Mesenteric fat pad (tissue), 1 donor: ENCODE measurements at places on chromosomes 5 and 9. TPM values are rescaled to one million over a fixed set of nuclear protein-coding genes. Genes with fewer than 3 reads are reported as not detected.

The FBP1 gene
- total RNA-seq = 14.5 TPM

The IFNB1 gene
- not detected for total RNA-seq

The FOXD1 gene
- total RNA-seq = 0.32 TPM

The ECSCR gene
- total RNA-seq = 26.7 TPM

The LRRC26 gene
- not detected for total RNA-seq

The ACOT12 gene
- total RNA-seq = not detected

The C5orf46 gene
- not detected for total RNA-seq

The MYO10 gene
- 21.2 TPM for total RNA-seq

The SPACA9 gene
- 3.9 TPM for total RNA-seq

The TUSC1 gene
- total RNA-seq = 15.7 TPM

The INSL4 gene
- not detected for total RNA-seq

The CDKN2AIPNL gene
- total RNA-seq = 19.5 TPM

The RGS7BP gene
- 0.93 TPM for total RNA-seq

The CDKN2B-AS1 gene
- 0.64 TPM for total RNA-seq

The FSD1L gene
- 5.1 TPM for total RNA-seq

The PDZD2 gene
- total RNA-seq = 58.5 TPM

The CCNG1 gene
- 82.7 TPM for total RNA-seq

The TRUB2 gene
- 25.0 TPM for total RNA-seq

The FUT7 gene
- total RNA-seq = 0.55 TPM

The TNC gene
- 32.6 TPM for total RNA-seq

The CA9 gene
- not detected for total RNA-seq

The TMC1 gene
- total RNA-seq = 0.48 TPM

The CCL27 gene
- total RNA-seq = not detected

The DMGDH gene
- 5.2 TPM for total RNA-seq

The AHRR gene
- total RNA-seq = 4.5 TPM

The SLC6A3 gene
- total RNA-seq = not detected

The THOC3 gene
- total RNA-seq = 15.6 TPM

The PCDHB15 gene
- total RNA-seq = 3.4 TPM

The FOXD4 gene
- 0.32 TPM for total RNA-seq

The DND1 gene
- 1.00 TPM for total RNA-seq

The LRRC70 gene
- total RNA-seq = 9.4 TPM

The MYMK gene
- total RNA-seq = not detected

The CD74 gene
- 486 TPM for total RNA-seq

The MARCOL gene
- not detected for total RNA-seq

The FGD3 gene
- 9.8 TPM for total RNA-seq

The HAVCR2 gene
- 14.9 TPM for total RNA-seq

The PDGFRB gene
- 201 TPM for total RNA-seq

The HRH2 gene
- 12.5 TPM for total RNA-seq

The GRIN3A gene
- total RNA-seq = 0.06 TPM

The CNTNAP3 gene
- total RNA-seq = 7.9 TPM

The FGF1 gene
- 9.9 TPM for total RNA-seq

The TSLP gene
- total RNA-seq = 1.5 TPM

The HCN1 gene
- total RNA-seq = not detected

The ACSL6 gene
- total RNA-seq = 0.35 TPM

The PCDHGA11 gene
- total RNA-seq = 3.1 TPM

The PDE6A gene
- total RNA-seq = not detected

The INSL6 gene
- not detected for total RNA-seq

The TERT gene
- not detected for total RNA-seq

The UGT3A1 gene
- total RNA-seq = not detected

The SPATA31D4 gene
- not detected for total RNA-seq

The FAM153A gene
- 1.0 TPM for total RNA-seq

The N4BP3 gene
- total RNA-seq = 2.4 TPM

The QRFP gene
- total RNA-seq = not detected

The CER1 gene
- not detected for total RNA-seq

The RNF145 gene
- 77.9 TPM for total RNA-seq

The OR1J2 gene
- not detected for total RNA-seq

The SGCD gene
- total RNA-seq = 3.9 TPM

The ADAMTS13 gene
- 0.64 TPM for total RNA-seq

The IFNA13 gene
- not detected for total RNA-seq
